ENCODE measurements at places on chromosomes 4 and X.

GRCh38 chrX:148771440-148771839 lies 271.0 kb downstream of the AFF2 start:
- no peak for DNase-seq

GRCh38 chr4:155342142-155342541 lies 34.6 kb downstream of the MAP9 start:
- DNase-seq, result peak; percentile 58

DNA sequence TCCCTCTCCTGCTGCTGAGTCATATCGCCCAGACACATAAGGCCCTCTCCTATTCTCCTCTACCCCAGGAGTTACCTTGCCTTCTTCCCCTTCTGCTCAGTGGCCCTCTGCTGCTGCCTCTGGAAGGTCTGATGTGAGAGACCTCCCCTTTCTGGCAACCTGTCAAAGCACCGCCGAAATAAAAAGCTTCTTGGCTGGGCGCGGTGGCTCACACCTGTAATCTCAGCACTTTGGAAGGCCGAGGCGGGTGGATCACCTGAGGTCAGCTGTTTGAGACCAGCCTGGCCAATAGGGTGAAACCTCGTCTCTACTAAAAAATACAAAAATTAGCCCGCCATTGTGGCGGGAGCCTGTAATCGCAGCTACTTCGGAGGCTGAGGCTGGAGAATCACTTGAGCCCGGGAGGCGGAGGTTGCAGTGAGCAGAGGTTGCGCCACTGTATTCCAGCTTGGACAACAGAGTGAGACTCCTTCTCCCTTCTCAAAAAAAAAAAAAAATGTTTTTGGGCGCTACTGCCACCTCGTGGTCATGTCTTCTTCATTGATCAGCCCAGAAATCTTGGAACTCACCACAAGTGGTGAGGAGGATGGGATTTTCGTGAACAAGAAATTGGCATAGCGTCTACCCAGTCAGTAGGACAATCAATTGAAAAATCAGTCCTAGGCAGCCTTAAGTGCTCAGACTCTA lies 8.6 kb upstream of the ZXDA start:
- peak; percentile 29 for DNase-seq

GRCh38 chrX:150313514-150313913 lies 49.6 kb upstream of the MAMLD1 start:
- DNase-seq, result no peak

- DNase-seq, result peak; percentile 29
Measured at GRCh38 chr4:41124916-41125548, 89.3 kb downstream of the APBB2 start.

GRCh38 chrX:111244235-111244750 lies 26.0 kb downstream of the CAPN6 start:
- peak; percentile 2 for DNase-seq

GRCh38 chrX:42708222-42708621 lies 69.7 kb downstream of the PPP1R2C start:
- no peak for DNase-seq

GRCh38 chrX:6169407-6169806 lies 59.3 kb downstream of the NLGN4X start:
- DNase-seq, result no peak

- DNase-seq, result no peak
Measured at GRCh38 chr4:185396724-185397385, at the start of gene ANKRD37. Gene ANKRD37, plus strand, starts transcription at chr4:185396841. Its CDS starts 83 bp downstream, at chr4:185396924.

GRCh38 chr4:77220828-77221613 lies 64.0 kb downstream of the CCNG2 start:
- peak; percentile 73 for DNase-seq

DNA sequence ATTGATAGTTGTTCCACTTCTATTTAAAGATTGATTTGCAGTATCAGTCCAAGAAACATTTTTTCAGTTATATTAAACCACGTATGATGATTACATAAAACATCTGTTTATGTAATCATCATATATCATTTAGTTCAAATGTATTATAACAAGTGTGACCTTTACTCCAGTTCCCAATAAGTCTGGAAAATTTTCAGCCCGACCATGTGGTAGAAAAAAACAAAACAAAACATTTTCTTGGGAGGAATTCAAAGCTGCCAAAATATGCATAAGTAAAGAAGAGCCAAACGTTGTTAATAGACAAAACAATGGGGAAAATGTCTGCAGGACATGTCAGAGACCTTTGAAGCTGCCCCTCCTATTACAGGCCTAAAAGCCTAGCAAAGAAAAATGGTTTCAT lies 709.1 kb downstream of the FAT4 start:
- no peak for DNase-seq

DNA sequence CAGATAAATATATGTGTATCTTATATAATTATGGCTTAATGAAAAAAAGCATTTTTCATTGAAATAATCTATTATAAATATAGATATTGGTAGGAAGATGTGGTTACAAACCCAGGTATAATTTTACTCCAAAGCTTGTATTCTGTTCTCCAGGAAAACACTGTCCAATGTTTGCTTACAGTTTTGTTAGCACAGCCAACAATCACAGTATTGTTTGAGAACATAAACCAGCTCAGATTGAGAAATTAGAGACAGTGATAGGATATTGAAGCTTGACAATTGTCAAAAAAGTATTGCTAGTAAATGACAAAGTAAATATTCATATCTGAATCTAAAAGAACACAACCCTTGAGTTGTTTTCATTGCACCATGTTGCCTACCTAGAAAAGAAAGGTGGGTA lies 228.8 kb downstream of the ADGRL3 start:
- no peak for DNase-seq

DNA sequence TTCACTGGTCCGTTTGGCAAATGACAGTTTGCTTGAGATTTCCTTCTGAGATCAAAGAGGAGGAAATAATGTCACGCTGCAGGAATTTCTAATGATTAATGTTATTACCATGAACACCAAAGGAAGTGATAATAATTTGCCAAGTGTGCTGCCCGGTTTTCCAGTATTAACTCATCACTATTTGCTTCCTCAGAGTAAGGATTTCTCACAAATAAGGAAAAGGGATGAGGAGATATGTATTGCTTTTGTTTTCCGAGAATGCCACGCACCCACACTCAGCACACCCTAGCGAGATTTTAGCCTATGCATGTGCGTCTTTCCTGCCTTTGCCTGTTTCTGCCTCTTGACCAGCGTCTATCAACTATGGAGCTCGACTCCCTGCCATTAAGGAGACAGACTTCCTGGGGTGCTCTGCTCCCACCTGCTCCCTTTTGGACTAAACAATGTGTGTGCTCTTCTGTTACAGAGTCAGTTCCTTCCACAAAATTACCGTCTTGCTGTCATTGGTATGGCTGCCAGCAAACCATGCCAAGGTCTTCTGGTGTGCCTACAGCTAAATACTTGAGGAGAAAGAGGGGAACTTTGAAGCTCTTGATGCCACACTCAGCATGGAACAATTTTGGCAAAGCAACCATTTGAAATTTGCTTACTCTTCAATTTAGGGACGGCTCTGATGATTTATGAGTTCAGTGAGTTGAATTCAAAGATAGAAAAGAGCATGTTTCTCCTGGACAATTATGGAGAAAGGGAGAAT lies 393.1 kb upstream of the ZFP42 start:
- peak; percentile 85 for DNase-seq

DNA sequence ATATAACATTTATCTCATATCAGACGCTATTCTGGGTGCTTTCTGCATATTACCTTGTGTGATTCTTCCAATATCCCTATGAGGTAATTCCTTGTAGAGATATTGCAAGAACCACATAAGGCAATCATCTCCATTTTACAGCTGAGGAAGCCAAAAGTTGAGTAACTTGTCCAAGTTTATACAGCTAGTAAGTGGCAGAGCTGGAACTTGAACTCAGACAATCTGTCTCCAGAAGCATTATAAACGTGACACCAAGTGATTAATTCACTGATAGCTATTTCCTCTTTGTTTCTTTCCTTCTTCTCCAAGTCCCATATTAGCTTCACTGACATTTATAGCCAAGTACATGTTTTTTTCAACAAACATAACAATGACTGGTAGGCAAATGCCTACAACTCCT lies 7.3 kb downstream of the EMCN start:
- DNase-seq, result peak; percentile 72

- DNase-seq, result no peak
Measured at GRCh38 chr4:53818104-53818503, 226.8 kb upstream of the LNX1 start.

DNA sequence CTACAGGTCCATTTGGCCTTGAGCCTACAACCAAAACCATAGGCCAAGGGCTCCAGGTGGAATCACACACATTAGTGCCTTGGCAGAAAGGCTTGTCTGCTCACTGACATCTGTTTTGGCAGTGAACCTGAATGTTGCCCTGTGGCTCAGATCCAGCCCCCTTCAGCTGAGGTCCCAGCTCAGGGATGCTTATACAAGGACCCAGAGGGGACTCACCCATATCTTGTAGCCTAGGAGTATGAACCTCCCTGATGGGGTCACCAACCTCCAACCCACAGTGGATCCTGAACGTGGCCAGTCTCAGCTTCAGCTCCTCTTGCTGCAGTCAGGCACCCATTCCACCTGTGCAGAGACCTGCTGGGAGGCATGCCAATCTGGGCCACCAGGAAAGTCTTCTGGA lies 50.8 kb upstream of the HMX1 start:
- no peak for DNase-seq

DNA sequence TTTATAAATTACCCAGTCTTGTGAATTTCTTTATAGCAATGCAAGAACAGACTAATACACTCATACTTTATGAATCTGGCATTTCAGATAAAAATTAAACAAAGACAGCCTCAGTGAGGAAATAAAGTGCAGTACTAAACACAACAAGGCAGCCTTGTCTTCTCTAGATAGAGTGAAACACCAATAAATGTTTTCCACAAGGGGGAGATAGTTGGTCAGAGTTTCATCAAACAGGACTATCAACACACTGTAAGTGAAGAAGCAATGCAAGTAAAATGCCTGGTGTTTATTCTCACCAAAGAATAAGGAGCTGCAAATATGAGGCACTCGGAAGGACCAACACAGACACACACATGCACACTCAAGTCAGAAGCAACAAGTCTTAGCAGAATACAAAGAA lies 62.8 kb downstream of the FAM9B start:
- peak; percentile 58 for DNase-seq

GRCh38 chr4:27947302-27947701 lies 1086.7 kb downstream of the STIM2 start:
- no peak for DNase-seq

DNA sequence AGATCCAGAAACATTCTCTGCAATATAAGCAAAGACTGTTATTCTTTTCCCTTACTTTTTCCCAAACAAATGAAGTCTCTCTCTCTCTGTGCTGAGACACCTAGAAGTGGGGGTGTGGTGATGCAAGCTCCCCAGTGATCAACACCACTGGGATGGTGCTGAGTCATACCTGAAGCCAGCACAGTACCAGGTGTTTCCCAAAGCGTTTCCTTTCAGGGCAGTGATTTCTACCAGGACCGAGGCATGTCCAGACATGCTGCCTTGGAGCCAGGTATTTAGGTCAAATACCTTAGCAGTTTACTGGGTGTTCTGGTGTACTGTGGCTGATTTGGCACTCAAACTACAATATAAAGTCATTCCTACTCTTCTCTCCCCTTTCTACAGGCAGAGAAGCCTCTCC lies 726.5 kb downstream of the FAM133A start:
- DNase-seq, result no peak

DNA sequence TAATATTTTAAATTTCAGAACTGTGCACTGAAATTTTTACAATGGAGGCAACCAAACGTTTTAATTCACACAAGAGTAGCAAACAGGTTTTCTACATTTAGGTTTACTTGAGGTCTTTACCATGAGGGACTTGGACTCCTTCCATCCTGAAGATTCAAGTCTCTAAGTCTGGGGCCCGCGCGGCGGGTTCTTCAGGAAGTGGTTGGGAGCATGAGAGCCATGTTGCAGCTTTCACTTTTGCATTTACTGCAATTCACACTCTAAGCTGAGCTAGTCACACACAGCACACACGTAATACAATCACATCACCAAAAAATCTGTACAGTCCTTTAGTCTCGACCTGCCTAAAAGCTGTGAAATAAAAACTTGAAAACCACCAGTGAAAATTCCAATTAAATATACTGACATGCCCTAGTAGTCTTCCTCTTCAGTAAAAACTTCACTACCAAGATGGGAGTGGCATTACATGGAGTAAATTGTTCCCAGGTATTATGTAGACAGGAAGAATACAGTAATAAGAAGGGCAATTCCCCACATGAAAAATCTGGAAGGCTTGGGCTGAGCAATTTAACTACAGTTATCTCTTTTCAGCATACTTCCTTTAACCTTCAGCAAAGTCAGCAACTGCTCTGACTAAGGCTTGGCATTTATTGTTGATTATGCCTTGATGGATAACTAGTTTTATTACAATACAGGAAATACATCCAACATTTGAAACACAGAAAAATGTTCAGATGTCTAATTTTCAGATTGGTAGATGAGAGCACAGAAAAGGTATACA lies 571.1 kb upstream of the DIPK2B start:
- DNase-seq, result peak; percentile 85

DNA sequence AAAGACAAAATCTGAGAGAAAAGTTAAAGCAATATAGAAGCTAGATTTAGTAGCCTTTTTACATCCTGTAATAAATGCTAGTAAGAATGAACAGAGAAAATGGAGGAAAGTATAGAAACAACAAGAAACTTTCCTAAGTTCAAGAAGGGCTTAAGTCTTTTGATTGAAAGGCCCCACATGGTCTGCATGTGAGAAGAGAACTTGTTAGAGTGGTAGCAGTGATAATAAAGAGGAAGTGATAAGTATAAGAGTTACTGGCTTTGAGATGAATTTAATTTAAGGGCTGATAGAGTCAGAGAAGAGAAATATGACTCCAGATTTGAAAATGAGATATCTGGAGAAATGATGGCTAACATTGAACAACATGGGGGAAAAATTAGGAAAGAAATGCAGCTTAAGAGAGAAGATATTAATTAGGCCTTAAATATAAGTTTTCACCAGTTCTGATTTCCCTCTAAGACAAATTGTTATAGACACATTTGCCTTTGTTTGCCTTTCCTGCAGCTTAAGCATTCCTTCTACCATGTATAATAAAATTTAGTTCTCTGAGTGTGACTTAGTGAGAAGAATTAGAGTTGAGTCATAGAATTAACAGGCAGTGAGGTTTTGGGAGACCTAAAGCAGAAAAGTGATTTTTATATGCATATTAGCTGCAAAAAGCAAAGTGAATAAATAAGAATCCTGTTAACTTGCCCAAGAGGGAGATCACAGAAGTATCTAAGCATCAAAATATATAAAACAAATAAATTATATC lies 18.4 kb downstream of the ZFX start:
- DNase-seq, result peak; percentile 33

DNA sequence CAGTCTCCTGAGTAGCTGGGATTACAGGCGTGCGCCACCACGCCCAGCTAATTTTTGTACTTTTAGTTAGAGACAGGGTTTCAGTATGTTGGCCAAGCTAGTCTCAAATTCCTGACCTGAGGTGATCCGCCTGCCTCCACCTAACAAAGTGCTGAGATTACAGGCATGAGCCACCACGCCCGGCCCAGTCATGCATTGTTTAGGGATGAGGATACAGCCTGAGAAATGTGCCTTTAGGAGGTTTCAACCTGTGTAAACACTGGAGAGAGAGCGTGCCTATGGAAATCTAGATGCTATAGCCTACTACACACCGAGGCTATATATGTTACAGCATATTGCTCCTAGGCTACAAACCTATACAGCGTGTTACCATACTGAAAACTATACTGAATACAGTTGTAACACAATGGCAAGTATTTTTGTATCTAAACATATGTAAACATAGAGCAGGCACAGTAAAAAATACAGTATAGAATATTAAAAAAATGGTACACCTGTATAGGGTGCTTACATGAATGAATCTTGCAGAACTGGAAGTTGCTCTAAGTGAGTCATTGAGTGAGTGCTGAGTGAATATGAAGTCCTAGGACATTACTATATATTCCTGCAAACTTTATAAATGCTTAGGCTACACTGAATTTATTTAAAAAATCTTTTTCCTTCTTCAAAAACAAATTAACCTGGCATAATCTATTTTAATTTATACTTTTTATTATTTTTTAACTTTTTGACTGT lies 588.2 kb upstream of the ADGRL3 start:
- peak; percentile 22 for DNase-seq
